ENCODE measurements at places on chromosomes 1 and 21.
A peak's percentile ranks its signal among the peaks of the same experiment; 100 is the strongest.

DNA sequence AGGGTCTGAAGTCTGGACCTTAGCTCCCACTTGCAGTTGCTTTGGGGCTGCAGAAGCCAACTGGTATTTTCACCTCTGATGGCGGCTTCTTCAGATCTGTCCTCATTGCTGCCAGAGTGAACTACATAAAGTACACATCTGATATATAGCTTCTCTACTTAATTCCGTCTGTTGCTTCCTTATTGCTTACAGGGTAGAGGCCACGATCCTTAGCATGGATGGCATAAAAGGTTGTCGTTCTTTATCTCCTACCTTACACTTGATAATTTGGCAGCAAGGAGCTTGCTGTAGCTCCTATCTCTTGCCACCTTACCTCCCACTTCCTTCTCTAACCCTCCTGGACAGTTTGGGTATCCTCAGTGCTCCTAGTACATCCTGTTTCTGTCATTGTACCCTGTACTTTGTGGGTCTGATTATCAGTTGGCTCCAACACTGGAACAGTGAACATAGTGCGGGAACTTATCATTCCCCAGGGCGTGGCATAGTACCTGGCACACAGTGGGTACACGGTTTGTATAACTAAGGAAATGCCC, 30.9 kb upstream of the NBL1 start:
- no peak for DNase-seq

GRCh38 chr1:79741720-79742421, 735.3 kb upstream of the ADGRL4 start:
- DNase-seq, result no peak

- no peak for DNase-seq
Measured at GRCh38 chr1:158371188-158371953, 17.7 kb downstream of the CD1E start.

DNA sequence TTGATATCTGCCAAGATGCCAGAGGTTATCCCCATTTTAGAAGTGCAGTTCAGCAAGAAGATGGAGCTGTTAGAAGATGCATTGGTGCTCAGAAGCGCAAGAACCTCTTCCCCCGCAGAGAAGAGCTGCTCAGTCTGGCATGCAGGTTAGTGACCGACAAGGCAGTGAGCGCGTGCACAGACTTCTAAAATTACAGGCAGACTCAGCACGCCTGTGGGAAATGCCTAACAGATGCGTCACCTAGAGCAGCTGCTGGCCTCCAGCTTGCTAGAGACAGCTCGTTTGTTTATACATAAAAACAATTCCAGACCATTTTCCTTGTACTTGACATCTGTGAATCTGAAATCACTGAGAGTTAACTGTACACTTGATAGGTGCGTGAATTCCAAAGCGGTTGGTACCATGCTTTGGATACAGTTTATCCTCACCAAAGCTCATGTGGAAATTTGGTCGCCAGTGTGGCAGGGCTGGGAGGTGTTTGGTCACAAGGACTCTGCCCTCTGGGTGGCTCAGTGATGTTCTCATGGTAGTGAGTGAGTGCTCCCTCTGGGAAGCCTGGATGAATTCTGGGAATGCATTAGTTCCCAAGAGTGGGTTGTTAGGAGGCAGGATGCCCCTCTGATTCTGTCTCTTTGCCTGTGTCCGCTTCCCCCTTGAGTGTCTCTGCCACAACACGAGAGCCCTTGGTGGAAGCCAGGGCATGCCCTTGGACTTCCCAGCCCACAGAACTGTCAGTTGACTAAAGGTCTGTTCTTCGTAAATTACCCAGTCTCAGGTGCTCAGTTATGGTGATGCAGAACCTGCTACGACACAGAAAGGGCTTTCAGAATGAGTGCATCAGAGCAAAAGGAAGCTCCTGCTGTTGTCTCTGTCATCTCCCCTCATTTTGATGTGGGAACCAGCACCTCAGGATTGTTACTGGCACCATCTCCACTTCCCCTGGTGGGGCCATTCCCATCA, 24.4 kb downstream of the SNAP47 start:
- DNase-seq, result no peak

DNA sequence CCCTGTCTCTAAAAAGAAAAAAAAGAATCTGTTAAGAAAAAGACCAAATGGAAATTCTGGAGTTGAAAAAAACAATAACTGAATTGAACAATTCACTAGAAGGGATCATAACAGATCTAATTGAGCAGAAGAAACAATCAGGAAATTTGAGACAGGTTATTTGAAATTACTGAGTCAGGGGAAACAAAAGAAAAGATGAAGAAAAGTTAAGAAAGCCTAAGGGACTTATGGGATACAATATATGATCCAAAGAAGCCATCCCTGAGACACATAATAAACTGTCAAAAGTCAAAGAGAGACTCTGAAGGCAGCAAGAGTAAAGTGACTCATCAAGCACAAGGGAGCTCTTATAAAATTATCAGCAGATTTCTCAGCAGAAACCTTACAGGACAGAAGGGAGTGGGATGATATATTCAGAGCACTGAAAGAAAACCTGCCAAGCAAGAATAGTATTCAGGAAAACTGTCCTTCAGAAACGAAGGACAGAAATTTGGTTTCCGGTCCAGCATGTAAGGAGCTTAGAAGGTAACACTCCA, 44.5 kb downstream of the SLC2A1 start:
- no peak for DNase-seq

- no peak for DNase-seq
Measured at GRCh38 chr1:241022366-241022765, 334.6 kb downstream of the RGS7 start.

DNA sequence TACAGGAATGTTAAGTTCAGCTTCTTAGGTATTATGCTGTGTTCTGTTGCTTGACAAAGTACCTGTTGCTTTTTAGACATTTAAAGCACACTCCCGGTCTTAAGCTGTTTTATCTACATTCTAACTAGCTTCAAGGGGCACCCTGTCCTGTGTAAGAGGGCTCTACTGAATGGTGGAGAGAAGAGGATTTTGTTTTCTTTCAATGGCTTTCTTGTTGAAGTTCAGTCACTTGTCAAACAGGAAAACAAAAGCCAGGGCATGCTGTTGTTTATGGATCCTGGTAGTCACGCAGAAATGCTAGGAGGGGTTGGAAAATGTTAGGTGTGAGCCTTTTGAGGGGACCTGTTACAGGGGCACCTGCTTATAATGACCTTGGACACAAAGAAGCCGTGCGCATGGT, 30.7 kb downstream of the PGM1 start:
- DNase-seq, result no peak

DNA sequence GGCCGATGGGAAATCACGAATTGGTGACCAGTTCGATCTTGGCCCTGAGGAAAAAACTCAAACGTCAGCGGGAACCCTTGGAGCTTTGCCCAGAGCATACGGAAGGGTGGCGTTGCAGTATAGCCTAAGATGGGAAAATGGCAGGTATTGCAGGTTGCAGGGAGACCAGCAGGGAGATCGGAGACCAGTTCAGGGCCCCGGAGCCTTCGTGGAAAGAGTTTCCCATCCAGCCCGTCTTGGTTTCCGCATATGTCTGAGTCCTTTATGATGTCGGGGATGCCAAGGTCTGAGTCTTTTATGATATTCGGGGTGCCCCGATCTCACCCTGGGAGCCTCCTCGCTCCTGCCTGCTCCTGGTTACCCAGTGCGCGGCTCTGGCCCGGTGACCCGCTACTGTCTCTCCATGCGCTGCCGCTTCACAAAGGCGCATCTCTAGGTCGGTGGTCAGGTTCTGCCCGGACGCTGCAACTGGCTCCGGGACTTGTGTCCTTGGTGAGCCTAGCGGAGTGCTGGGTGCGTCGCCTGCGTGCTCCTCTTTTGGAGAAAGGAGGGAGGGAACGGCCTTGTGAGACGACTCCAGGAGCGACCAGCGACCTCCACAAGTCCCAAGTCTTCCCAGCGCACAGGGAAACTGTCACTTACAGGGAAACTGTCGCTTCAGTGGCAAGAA, 94.2 kb downstream of the PRKAB2 start:
- DNase-seq, result no peak

DNA sequence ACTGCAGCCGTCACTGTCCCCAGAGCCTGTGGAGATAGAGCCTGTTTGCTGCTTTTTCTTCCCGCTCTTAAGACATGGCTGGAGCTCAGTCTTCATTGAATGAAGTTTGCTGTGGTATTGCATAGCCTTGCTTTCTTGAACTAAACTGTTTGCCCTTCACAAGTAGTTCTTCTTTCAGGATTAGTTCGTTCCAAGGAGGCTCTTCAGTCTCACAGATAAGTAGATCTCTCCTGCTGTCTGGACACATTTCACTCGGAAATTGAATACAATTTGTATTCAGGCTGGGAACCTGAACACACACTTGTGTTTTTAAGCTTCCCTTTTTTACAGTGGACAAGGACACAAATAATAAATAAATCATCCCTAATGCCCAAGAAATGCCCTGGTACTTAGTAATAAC, 34.7 kb downstream of the IFNAR1 start:
- no peak for DNase-seq

DNA sequence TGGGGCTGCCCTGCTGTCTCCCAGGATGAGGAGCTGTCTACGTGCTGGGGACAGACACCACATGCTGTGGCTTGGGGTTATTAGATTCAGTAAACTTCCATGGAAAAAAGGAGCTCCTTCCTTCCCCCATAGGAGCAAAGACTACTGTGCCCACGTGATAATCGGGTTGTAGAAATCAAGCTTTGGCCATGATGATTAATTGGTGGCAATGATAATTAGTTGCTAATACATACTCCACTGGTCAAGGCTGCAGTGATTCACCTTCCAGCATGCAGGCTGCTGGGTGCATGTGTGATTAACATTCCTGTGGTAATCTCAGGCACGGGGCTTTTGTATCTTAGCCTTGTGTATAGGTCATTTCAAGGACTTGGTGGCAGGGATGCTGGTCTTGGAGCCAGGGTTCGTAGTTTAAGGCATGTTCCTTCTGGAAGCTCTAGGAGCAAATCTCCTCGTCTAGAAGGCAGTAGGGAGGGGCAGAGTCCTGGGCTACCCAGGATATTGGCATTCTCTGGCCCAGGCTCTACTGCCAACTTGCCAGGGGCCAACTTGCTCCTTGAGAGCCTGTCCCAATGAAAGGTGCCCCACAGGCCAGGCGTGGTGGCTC, 41.4 kb downstream of the TMCO4 start:
- no peak for DNase-seq

- DNase-seq, result no peak
Measured at GRCh38 chr1:204528677-204529076, 12.5 kb downstream of the MDM4 start.

DNA sequence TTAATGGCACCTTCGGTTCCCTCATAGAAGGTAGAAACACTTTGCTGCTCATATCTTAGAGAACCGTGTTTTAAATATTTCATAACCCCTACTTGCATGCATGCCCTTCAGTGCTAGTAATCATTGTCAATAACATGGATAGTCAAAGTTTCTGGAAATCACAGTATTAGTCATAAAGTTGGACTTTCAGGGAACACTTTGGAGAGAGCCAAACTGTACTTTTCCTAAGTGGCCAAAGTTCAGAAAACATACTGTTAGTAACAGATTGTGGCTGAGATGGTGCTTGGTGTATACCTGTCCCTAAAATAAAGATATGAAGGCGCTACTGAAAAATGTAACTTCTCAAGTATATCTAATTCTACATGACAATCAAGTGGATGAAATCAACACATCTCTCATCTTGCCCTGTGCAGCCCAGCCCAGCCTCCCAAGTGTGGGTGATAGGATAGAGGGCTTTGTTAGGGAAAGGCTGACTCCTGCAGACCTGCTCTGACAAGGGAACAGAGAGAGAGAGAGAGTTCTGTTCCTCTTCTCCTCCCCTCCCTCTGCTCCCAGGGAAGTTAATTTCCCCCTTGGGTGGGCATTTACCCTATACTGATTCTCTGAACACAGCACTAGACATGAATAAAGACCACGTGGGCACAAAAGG, 14.4 kb downstream of the MYOC start:
- no peak for DNase-seq

GRCh38 chr1:178933709-178934490, 63.0 kb upstream of the ANGPTL1 start:
- DNase-seq, result peak; percentile 18

GRCh38 chr1:165844114-165844798, 16.8 kb downstream of the UCK2 start:
- DNase-seq, result no peak

- DNase-seq, result no peak
Measured at GRCh38 chr1:160377585-160378206, 10.8 kb downstream of the NHLH1 start.

- DNase-seq, result peak; percentile 56
Measured at GRCh38 chr1:15100121-15100879, 53.2 kb upstream of the TMEM51 start.

DNA sequence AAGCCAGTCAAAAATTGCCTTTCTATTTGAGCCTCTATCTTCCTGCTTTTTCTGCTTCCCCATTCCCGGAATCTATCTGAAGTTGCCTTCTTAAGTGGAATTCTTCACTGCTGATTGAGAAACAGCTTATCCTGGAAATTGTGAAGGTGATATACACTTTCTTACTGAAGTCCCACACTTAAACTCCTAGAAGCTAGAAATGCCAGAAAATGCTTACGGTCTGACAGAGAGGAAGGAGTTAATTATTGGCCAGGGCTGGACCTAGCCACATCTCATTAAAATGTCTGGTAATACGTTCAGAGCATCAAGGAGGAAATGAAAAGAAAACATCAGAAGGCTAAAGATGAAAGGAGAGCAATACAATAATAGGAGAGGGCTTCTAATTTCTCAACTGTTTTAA, 292.5 kb upstream of the SNX7 start:
- DNase-seq, result no peak

DNA sequence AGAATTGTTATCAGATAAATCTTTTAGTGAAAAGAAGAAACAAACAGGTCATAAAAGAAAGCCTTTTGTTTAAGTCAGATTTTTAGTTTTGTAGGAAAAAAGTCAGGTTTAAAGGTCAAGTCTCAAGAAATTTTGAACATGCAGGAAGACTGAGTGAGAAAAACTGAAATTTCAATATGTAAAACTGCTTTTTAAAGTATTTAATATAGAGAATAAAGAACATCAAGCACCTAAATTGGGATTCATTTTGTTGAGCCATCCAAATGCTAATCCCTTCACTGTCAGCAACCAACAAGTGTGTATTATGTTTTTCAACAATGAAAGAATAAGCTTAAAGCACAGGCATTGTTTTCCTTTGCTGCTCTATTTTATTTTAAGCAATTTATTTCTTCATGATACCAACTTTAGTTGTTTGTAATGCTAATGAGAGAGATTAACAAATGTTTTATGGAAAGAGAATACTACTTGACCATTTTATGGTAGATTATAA, 114.9 kb upstream of the SERTAD4 start:
- DNase-seq, result no peak

DNA sequence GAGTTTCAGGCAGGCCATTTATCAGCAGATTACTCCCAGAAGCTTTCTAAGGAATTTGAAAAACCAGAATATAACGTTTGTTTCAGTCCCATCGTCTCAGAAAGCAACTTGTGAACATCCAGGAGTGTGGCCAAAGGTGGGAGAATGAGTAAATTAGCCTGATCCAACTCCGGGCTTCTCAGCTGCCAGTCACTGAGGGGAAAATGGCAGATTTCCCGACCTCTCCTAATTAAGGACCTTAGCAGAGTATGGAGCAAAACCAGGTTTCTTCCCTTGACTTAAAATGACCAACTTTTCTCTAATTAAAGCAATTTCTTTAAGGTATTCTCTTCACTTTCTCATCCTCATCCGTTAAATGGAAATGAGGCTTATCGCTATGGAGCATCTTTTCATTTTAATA, 1.0 kb downstream of the CORT start:
- DNase-seq, result no peak

- DNase-seq, result no peak
Measured at GRCh38 chr1:8976896-8977450, 31.3 kb downstream of the CA6 start.

All from NCI-H1436 (cell line).